ENCODE measurements at places on chromosomes 5 and 9.
A peak's percentile ranks its signal among the peaks of the same experiment; 100 is the strongest.

DNA sequence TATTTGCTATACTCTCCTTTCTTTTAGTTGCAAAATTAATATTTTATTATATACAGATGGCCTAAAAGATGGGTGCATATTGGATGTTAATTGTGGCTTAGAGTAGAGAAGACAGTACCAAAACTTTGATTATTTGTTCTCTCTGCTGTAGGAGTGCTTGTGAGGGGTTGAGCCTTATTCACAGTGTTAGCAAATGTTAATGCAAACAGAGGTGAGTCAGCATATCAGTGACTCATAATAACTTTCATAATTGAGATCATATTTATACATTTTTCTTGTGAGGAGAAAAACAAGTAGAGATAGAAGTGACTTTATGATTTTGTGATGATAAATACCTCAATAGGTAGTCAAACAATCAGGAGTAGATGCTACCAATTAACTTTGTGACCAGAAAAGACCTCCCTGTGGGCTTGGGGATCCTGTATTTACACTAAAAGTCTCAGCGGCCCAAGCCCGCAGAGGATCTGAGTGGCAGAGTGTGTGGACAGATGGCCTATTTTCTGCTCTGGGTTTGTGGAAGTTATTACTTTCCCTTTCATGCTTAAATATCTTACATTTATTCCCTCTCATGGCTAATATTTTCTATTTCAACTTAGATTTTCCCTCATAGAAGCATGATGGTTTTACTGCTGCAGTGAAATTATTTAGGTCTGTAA, 226.5 kb downstream of the TAF11L14 start:
- no peak for DNase-seq

DNA sequence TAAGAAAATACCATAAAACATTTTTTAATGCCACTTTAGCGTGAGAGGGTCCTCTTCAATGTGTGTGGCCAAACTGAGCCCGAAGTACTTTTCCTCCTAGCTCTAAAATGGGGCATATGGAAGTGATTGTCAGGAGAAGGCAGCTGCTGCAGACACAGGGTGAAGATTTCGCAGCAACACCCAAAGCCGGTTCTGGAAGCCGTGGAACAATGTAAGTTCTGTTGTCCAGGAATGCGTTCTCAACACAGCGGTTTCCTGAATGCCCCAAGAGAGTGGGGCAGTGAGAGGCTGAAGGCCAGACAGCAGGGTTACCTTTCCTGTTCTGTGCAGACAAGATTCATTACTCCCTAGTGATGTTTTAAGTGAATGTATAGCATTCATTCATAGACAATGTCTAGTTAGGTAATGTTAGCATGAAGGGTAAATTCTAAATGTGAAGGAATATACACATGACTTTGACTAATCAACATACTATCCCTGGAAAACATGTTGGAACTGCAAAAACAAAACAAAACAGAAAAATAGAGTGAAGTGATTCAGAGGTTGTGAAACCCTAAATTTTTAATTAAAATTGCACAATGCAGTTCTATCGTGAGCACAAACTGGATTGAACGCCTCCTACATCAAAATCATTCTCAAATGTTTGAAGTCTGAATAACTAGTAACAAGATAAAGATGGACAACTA, 197.0 kb upstream of the SEMA6A start:
- no peak for DNase-seq

DNA sequence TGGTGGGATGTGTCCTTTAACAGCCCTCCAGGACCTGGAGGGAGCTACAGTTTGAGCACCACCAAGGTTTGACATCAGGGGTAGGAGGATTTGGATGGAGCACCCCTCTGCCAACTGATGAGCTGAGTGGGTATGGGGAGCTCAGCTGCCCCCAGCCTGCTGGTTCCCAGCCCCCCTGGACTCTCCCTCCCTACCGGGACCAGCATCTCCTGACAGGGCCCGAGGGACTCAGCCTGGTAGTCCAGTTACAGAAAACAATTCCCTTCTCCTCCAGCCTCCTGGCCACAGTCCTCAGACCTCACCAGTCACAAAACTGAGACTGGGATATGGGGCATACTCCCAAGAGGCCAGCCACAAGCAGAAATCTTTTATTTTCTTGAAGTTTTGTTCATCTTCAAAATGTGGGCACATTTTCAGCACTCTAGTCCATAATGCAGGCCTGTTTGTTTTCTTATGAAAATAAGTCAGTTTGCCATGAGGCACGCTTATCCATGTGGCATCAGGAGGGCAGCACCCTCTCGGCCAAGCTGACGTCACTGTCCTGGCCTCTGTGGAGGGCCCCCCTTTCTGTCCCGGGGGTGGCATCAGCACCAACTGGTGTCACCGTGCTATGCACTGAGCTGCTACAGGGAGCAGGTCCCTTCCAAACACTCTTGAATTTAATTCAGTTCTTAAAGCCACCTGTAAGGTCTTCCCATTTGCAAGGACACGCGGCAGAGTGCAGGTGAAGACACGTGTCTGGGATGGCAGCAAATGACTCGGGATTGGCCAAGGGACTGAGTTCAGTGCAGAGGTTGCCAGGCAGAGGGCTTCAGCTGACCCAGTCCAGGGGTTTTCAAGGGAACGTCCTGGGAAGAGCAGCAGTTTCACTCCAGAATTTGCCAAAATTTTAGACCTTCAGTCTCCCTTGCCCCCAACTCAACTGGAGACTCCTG, 187.6 kb downstream of the GADD45G start:
- no peak for DNase-seq

DNA sequence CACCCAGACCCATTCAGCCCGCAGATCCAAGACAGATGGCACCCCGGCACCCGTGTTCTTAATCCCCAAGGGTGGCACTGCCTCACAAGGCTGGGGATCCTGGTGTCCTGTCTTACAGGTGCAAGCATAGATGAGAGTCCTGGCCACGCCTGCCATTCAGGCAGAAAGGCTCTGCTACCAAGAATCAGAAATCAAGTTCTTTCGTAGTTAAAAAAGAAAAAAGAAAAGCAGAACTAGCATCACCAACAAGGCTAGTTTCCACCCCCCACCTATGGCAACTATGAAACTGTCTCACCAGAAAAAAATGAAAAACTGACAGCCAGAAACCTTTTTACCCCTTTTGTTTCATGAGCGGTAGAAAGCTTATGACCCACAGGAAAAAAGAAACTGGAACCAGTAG, 170.4 kb downstream of the SYK start:
- no peak for DNase-seq

DNA sequence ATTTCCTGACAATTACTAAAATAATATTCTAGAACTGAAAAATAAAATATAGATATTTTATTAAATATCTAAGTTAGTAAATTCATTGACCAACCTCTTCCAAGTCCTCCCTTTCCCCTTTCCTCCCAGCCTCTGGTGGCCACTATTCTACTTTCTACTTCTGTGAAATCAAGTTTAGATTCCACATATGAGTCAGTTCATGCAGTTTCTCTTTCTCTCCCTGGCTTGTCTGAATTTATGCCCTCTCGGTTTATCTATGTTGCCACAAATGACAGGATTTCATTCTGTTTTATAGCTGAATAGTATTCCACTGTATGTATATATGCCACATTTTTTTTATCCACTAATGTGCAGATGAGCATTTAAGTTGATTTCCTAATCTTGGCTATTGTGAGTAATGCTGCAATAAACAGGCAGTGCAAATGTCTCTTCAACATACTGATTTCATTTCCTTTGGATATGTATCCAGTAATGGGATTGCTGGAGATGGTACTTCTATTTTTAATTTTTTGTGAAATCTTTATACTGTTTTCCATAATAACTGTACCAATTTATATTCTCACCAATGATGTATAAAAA, 52.3 kb downstream of the WDR36 start:
- no peak for DNase-seq

- DNase-seq: no peak
These were observed 41.0 kb upstream of the EQTN start for GRCh38 chr9:27337833-27338526.

DNA sequence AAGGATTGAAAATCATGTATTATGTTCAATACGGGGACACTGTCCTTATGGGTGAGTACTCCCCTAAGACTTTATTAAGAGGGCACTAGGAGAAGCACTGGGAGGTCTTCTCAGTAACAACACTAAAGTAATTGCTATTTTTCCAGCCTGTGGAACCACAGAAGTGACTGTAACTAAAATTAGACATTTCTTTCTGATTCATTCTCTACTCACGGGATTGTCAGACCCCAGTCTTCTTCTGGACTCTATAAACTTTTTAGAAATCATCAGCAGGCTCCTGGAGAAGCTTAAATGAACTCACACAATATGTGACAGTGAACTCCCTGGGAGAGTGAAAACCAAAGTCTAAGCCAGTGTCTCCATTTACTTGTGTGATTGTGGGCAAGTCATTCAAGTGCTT, 14.5 kb downstream of the TLR4 start:
- DNase-seq: no peak

DNA sequence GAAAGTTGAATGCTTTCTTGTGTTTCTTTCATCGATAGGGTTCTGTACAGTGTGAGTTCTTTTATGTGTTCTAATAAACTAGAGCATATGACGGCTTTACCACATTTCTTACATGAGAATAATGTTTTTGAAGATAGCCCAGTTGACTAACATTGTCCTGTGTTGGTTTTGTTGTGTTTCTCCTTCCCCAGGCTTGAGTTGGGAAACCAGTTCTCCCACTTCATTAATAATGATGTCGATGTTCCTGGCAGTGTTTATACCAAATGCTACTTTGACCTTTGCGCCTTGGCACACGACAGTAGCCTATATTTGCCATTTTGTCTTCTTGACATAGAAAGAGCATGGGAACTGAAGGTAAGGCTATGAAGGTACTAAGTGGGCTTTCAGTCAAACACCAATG, 14.4 kb upstream of the ZNF782 start:
- DNase-seq: no peak

DNA sequence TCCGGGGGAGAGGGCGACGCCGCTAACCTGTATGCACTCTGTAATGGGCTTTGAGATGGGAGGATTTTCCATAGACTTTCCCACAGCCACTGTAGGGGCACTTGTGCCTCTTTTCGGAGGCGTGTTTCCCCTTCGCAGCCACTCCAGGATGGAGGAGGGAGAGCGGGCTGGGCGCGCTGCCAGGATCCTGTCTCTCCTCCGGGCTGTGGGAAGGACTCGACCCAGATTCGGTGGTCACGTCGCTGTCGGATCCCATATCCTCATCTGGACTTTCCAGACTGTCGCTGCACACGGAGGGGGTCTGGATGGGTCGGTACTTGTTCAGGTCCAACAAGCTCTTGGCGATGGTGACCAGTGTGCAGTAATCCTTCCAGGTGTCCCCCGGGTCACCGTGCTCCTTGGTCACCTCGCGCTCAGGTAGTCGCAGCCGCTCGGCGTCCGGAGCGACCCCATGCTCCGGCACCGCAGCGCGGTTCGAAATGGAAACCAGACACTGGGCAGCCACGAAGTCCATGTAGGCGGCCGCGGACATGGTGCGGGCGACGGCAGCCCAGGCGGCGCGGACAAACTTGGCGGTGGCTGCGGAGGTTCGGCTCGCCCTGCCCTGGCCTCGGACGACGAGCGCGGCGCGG, 1.5 kb downstream of the KLF9 start:
- no peak for DNase-seq

- DNase-seq: no peak
These were observed 31.6 kb upstream of the ACOT12 start for GRCh38 chr5:81425569-81425968.

DNA sequence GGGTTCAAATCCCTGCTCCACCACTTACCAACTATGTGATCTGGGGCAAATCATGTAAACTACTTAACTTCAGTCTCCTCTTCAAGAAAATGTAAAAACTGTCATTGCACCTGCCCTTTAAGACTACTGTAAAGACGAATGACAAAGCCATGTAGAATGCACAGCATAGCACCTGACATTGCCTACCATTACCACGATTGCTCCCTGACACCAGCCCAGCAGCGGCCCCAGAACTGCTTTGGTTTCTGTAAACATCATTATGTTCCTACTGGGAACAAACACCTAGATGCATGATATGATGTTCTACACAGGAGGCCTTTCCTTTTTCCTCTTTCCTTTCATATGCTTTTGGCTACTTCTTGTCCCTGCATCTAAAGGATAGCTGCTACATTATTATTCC, 23.1 kb upstream of the PLPP6 start:
- DNase-seq: no peak

DNA sequence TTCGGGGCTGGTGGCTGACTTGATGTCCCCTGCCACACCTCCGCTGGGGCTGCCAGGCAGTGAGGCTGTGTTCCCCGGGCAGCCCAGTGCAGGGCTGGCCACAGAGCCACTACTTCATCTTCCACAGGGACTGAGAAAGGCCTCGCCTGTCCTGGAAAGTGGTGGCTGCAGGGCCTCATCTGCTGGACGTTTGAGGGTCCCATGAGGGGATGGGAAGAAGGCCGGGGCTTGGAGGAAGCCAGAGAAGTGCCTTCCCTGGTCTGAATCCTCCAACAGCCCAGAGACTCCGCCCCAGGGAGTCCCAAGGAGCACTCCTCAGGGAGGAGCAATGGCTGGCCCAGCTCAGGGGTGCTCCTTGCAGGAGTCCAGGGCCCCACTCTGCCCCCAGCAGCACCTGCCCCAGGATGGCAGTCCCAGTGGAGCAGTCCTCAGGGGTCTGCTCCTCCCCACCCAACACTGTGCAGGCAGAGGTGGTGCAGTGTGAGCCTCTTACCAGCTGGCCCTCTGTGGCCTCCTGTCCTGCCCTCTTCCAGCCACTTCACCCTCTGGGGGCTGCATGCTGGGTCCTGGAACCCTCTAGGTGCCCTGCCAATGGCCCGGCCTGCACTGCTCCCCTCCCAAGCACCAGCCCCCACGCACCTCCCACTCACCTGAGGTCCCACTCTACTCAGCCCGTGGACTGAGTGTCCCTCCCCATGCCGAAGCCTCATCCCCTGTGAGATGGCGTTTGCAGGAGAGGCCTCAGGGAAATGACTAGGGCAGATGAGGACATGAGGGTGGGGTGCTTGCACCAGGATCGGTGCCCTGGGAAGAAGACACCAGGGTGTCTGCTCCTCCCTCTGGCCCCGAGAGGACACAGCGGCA, 47.3 kb upstream of the COL5A1 start:
- no peak for DNase-seq

GRCh38 chr9:21994556-21995005, at the start of gene CDKN2B-AS1:
Gene CDKN2B-AS1 (plus strand): TSS chr9:21994791.
- peak; percentile 64 for DNase-seq

DNA sequence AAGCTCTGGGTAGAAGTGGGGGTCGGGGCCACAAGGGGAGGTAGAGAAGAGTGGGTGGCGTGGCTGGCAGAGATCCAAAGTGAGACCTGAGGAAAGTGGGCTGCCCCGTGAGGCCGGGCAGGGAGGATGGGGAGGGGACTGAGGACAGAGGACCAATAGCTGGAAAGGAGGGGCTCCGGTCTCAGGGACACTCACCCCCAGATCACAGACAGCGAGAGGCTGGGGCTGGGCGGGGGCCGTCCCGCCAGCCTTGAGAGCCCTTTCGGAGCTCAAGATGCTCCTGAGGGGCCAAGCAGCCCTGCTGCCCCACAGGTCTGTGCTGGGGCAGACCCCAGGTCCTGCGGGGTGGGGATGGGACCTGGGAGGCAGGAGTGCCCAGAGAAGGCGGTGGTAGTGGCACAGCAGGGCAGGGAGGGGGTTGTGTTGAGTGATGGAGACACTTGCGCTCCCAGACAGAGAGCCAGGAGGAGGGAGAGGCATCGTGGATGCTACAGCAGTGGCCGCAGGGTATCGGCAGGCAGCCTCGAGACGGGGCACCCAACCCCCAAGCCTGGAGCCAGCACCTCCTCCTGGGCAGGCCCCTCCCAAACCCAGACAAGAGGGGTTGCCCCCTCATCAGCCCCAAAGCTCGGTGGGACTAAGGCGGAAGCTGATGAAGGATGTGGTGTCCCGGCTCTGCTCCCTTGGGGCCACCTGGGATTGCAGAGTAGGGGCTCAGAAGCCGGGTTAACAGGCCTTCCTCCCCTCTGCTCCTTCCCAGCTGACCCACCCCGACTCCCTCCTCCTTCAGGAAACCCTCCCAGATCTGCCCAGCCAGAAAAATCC, 3.4 kb downstream of the SARDH start:
- DNase-seq: no peak
